ENCODE measurements at places on chromosomes 2 and 18. TPM values are rescaled to one million over a fixed set of nuclear protein-coding genes. Genes with fewer than 3 reads are reported as not detected.

CNTNAP5 gene
- not detected for total RNA-seq

ADGRF3 gene
- 0.07 TPM for total RNA-seq

EHD3 gene
- 8.3 TPM for total RNA-seq

ASB3 gene
- total RNA-seq: 16.2 TPM

FBXO48 gene
- total RNA-seq: 0.71 TPM

ANO7 gene
- 2.1 TPM for total RNA-seq

CYBRD1 gene
- total RNA-seq: 38.6 TPM

CCDC74A gene
- total RNA-seq: 17.3 TPM

CCL20 gene
- 7.2 TPM for total RNA-seq

ANKZF1 gene
- 20.9 TPM for total RNA-seq

PID1 gene
- total RNA-seq: 3.5 TPM

SERPINB11 gene
- not detected for total RNA-seq

IL36G gene
- not detected for total RNA-seq

REEP1 gene
- 0.57 TPM for total RNA-seq

UGT1A4 gene
- not detected for total RNA-seq

NGEF gene
- total RNA-seq: 16.8 TPM

CYRIA gene
- total RNA-seq: 0.14 TPM

ACADL gene
- total RNA-seq: not detected

ACMSD gene
- not detected for total RNA-seq

CAVIN2 gene
- 11.9 TPM for total RNA-seq

ONECUT2 gene
- 0.59 TPM for total RNA-seq

MOB1A gene
- 81.5 TPM for total RNA-seq

NOL4 gene
- not detected for total RNA-seq

PDIA6 gene
- 363 TPM for total RNA-seq

CRACDL gene
- 0.54 TPM for total RNA-seq

TXNDC2 gene
- 0.38 TPM for total RNA-seq

GAL3ST2 gene
- not detected for total RNA-seq

Measured in A549 treated with DMSO at 1 μM for 4 hours (cell line).